Stimulated activated CD8-positive, alpha-beta memory T cell treated with anti-CD3 and anti-CD28 coated beads, Interleukin-7, amount 100 ng/mL, for 1 hour (primary cell): ENCODE measurements at places on chromosomes 2 and 18.

- DNase-seq: no peak
Measured at GRCh38 chr2:941871-942270, 8.8 kb upstream of the SNTG2 start.

DNA sequence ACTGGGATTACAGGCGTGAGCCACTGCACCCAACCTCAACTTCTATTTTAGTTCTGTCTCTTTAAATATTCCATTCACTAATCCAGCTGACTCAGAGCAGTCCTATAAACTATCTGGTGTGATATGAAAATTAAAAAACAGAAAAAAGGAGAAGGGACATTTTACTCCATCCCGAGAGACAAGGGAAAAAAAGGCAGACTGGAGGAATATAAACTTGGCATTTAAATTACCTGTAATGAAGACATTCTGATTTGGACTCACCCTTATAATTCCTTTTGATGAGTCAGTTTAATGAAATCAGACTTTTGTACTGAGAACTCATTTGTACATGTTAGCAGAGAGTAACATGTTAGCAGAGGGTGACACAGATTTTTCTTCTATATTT is 74.8 kb upstream of the RIOK3 start:
- no peak for DNase-seq

DNA sequence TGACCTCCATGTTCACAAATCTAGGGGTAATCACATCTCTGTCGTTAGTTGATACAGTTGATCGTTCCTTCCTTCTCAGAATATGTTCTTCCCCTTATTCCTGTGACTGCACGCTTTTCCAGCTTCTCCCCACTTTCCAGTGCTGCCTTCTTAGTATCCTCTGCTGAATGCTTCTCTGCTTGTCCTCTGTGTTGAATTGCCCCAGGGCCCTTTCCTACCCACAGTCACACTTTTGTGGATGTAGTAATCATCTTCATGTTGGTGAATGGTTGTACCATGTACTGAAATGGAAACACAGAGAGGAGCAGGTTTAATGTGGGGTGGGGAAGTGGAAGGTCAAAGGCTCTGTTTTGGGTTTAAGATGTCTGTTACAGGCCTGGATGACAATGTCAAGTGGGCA is 47.2 kb downstream of the EML6 start:
- DNase-seq: no peak

DNA sequence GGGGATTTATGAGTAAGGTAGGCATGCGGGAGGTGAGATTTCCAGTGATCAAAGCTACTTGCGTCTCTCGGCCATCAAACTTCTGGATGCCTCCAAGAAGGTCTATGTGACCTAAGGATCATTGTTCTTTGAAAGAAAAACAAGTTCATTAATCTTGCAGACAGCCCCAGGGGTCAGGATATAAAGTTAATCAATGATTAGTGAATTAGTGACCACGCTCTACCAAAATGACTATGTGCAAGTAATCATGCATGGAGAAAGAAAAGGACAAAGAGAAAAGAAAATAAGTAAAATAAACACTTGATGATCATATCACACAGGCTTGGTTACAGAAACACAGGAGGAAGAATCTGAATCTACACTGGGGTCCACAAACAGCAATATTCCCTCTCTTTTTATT is 42.5 kb upstream of the BCL11A start:
- no peak for DNase-seq

- no peak for DNase-seq
Measured at GRCh38 chr2:18136881-18137475, 258.5 kb downstream of the KCNS3 start.

- DNase-seq: no peak
Measured at GRCh38 chr2:218894151-218894879, 13.7 kb downstream of the WNT10A start.
